Right ventricle myocardium superior (tissue), 1 donor: ENCODE measurements at places on chromosomes 6 and 20. TPM values are rescaled to one million over a fixed set of nuclear protein-coding genes. Genes with fewer than 3 reads are reported as not detected.

The CTNNBL1 gene
- 60.9 TPM for total RNA-seq

DNA sequence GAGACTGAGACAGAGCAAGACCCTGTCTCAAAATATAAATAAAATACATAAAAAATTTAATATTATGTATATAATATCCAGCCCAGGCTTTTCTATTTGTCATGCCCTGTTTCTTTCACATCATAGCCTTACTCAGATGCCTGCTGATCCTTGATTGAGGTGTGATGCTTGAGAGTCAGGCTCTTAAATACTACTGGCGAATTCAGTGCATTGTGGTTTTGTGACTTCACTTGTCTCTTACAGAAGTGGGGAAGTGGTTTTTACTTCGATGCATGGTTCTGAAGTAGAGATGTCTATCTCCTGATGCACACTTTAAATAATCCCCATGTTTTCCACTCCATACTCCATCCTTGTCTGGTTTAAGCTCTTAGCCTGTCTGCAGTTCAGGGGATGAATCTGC lies 29.1 kb downstream of the ASXL1 start:
- no peak for DNase-seq

The PRDM1 gene
- total RNA-seq, result 1.1 TPM

DNA sequence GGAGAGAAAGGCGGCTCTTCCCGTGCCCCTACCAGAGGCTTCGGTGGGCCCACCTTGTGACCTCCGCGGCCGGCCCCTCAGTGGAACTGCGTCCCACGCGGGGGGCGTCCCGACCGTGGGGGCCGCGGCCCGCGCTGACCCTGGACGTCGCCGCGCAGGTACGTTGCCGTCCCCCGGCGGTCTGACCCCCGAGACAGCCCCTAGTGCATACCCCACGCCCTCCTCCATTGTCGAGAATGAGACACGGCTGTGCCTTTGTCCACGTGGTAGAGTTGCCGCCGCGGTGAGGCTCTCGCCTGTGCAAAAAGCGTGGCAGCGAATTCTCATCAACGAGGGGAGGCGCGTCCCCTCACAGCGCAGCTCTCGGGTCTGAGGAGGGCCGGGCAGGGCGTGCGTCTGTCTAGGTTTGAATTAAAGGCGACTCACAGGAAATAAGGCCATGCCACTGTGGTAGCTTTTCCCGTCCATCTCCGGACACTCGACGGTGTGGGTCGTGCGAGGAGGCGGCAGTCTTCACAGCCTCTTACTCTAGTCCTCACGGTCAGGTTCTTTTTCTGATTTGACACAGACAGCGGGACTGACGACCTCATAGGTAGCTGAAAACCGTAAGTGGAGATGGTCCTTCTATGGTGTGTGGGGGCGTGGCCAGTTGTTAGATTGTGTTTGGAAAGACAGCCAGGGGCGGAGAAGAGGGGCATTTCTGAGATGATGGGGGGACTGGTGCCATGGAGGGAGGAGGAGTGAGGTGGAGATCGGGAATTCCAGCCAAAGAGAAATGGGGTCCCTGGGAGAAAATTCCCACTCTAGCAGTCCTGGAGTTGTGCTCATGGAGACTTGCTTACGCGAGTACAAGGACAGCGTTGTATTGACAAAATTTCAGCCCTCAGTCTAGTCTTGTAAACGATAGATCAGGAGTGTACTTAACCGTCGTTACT lies 580 bp downstream of the NXT1 start:
- peak; percentile 69 for DNase-seq

DNA sequence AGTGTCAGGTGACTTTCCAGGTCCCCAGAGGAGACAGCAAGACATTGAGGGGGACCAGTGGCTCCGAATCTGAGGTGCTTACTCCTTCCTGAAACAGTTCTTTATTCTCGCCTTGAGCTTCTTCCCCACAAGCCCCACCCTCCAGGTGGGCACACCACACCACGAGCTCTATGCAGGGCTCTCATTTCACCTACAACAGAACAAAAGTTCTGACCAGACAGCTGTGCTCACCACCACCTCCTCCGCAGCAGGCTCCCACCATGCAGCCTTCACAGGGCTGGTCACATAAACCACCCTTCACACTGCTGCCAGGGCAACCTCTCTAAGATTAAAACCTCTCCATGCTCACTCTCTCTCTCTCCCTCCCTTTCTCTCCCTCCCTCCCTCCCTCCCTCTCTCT lies 384.5 kb upstream of the ARID1B start:
- DNase-seq, result no peak

- no peak for DNase-seq
These were observed 27.0 kb downstream of the TOX2 start for GRCh38 chr20:43941476-43942200.

- no peak for DNase-seq
These were observed 111.0 kb upstream of the TMEM170B start for GRCh38 chr6:11426571-11426970.

The RBPJL gene
- total RNA-seq, result not detected

- no peak for DNase-seq
These were observed 78.5 kb upstream of the ZFP64 start for GRCh38 chr20:52270001-52270606.

GRCh38 chr20:8798505-8798904 lies 270.4 kb upstream of the PLCB4 start:
- DNase-seq, result peak; percentile 43

The IPCEF1 gene
- 1.3 TPM for total RNA-seq

- DNase-seq, result no peak
These were observed 894 bp downstream of the PYGB start for GRCh38 chr20:25248786-25249172.

DNA sequence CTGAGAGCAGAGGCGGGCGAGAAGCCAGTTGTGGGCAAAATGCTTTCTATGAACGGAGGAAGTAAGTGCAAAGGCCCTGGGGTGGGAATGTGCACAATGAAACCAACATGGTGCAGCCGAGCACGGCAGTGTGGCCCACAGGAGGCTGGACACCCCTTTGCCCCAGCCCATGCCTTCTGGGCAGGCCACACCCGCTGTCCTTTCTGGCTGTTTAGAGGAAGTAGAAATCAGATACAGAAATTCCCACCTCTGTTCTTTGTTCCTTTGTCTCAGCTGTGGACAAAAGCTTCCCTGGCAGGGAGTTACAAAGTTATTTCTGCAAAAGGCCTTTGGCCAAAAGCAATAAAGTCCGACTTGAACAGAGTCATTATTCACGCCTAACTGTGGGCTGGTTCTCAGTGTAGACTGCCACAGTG lies 11.9 kb downstream of the SULF2 start:
- DNase-seq, result peak; percentile 68

DNA sequence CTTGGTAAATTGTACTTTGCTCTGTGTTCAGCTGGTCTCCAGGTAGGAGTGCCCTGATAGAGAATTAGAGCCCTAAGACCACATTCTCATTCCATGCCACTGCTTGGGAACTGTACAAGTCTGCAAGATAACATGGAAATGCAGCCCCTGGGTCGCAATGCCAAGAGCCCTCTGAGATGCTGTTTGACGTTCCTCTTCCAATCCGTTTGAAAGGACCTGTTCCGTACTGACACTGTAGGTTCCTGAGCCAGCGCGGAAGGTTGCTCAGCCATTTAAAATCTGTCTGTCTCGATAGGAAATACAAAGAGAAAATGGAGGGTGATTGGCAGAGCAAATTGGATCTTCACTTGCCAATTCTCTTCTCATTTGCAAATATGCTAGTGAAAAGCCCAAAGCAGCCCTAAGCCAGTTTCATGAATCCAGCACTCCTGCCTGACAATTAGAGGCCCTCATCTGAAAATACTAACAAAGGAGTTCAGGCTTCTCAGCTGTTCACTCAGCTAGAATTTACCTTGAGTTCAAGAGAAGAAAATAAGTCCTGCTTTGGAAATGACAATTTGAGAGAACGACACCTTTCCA lies 100.6 kb upstream of the AFDN start:
- DNase-seq, result no peak

DNA sequence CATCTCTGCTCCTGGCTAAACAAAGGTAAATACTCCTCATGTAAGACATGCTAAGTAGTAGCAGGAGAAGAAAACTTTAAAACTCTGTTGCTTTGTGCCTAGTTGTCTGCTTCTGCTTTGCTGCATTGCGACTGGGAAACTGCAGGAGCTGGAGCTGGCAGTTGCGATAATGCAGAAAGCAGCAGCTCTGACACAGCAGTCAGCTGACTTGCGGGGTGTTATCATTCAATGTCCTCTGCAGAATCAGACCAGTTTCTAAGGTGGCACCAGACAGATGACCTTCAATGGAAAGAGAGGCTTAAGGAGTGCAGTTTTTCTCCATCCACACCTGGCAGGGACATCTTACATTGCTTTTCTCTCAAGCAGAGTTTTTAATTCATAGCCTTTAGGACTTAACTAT lies 69.9 kb upstream of the SOX4 start:
- no peak for DNase-seq

The KIFC1 gene
- 0.97 TPM for total RNA-seq

- peak; percentile 60 for DNase-seq
These were observed 73.6 kb downstream of the TBC1D32 start for GRCh38 chr6:121260651-121261102.

- DNase-seq, result no peak
These were observed 20.9 kb downstream of the FAM8A1 start for GRCh38 chr6:17621003-17621402.

The KCNK16 gene
- total RNA-seq, result not detected

DNA sequence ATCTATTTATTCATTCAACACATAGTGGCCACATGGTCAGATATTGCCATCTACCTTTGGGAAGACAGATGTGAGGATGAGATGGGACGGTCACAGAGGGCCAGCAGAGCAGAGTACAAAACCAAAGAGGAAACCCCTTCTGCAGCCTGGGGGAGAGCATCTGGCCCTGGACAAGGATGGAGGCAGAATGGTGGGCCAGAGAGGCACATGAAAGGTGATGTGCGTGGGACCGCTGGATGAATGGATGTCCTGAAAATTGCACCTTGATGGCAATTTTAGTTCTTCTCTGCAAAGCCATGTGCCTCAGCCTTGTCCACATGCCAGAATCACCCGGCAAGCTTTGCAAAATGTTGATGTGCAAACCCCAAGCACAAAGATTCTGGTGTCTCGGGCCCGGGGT lies 77.4 kb upstream of the CD93 start:
- DNase-seq, result no peak

The MOCS1 gene
- total RNA-seq, result 29.7 TPM

The RCAN2 gene
- total RNA-seq, result 258 TPM

- no peak for DNase-seq
These were observed 59.1 kb upstream of the SMOC2 start for GRCh38 chr6:168381726-168382458.

The RPL10A gene
- 535 TPM for total RNA-seq

The SIRPG gene
- not detected for total RNA-seq

DNA sequence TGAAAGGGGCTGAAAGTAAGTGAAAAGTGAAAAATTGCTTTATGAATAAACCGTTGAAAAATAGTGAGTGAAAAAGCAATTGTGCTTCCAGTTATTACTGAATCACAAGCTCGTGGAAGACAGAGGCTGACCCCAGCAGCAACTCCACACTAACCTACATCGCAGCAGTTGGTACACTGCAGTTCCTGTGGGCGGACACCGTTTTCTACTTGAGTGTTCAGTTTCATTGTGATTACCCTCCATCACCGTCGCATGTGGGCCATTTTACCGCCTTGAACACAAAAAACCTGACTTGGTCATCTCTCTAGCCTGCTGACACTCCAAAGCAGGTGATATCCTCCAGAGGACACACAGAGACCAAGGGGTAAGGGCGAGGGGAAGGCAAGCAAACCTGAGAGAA lies 28.4 kb downstream of the PRDM1 start:
- DNase-seq, result no peak

DNA sequence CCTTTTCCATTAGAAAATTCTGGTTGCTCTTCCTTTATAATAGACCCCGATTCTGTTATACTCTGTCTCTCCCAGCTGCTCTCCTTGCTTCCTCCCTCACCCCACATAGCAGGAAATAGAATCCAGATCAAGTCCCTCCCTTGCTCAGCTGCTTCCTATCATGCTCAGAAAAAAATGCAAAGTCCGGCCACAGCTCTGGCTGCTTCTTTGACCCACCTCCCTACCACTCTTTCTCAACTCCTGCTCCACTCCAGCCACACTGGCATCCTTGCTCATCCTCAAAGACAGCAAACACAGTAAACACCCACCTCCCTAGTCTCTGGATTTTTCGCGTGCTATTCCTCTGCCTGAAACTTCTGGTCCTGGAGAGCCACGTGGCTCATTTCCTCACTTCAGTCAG lies 9.1 kb upstream of the SLC22A16 start:
- DNase-seq, result no peak

The BCLAF1 gene
- total RNA-seq, result 59.5 TPM

The SNAP91 gene
- total RNA-seq, result 2.3 TPM

DNA sequence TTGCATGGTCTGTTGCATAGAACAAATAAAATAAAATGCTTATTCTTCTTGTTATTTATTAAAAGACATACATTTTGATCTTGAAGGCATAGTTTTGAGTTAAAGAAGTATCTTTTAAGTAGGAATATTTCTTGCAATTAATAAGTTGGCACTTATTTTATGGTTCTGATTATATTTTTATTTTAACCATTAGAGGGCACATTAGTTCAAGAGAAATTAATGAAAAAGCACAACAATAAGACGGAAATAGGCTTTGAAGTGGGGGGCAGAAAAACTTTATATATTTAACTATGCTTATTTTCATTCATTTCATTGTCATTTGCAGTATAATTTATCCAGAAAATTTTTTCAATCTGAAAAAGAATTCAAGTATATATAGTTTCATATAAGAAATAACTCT lies 44.2 kb upstream of the MAP3K7 start:
- DNase-seq, result no peak

The SPAG4 gene
- 2.3 TPM for total RNA-seq

The SULF2 gene
- total RNA-seq, result 32.0 TPM

The GHRH gene
- 0.97 TPM for total RNA-seq

DNA sequence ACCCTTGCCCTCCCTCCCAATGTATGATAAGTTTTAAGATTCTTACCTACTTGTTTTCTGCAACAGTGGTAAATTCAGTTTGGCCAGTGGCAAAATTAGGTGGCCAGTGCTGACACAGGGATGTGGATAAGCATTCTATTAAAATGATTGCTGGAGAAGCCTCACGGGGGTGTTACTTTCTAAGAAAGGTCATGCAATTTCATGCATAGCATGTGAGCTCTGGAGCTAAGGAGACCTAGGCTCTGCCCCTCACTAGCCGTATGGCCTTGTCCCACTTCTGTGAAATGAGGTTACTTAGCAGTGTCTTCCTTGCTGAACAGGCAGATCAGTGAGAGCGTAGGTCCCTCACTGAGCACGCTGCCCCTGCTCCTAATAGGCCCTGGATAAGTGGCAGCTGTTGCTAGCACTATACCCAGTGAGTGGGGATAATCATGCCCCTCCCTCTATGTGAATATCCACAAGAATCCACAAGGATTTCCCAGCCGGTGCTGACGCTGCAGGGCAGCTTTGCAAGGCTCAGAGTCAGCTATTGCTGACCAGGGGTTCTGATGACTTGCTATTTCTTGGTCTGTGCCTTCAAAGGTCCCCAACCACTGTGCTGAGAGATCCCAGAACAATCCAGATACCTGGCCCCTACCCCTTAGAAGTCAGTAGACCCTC lies 86.5 kb upstream of the MRPS10 start:
- DNase-seq, result no peak

GRCh38 chr6:112384511-112384910 lies 37.4 kb downstream of the RFPL4B start:
- DNase-seq, result no peak

- no peak for DNase-seq
These were observed 7.2 kb downstream of the GCNT2 start for GRCh38 chr6:10528158-10528981.

The NRN1 gene
- 12.6 TPM for total RNA-seq
